ENCODE measurements at places on chromosomes 7 and 10.

GRCh38 chr7:31497516-31497915 lies 16.4 kb upstream of the ITPRID1 start:
- DNase-seq = no peak

DNA sequence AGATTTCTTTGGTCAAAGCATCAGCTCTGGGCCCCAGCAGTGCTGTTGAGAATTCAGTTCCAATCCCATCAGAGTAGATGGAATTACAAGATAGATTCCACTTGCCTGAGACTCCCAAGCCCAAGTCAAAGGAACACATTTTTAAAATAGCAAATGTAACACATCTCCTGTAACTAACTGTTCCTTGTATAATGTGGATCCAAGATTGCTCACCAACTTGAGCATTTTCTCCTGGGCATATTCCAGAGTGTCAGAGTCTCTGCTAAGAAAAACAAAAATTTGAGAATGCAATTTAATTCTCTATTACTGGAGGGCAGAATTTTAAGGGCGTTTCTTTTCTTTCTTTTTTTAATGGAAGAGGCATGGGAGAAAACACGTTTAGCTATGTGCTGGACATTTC lies 136.7 kb downstream of the NEBL start:
- no peak for DNase-seq

- no peak for DNase-seq
Measured at GRCh38 chr7:69738396-69738951, 140.2 kb downstream of the AUTS2 start.

DNA sequence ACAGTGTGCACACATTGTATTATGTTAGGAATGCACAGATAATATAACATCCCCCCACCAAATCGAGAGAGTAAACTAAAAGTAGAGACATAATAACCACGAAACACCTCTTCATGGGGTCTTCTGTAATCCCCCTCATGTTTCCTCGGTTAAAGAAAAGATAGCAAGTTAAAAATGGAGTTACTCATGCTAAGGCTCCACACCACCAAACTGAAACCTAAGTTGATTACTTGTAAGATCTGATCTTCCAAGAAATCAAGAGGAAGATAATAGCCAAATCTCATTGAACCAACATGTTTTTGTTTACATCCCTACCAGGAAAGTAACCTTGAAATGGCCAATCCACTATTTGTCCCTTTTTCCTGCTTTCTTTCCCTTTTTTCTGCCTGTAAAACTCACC lies 11.7 kb upstream of the ETV1 start:
- DNase-seq = no peak

DNA sequence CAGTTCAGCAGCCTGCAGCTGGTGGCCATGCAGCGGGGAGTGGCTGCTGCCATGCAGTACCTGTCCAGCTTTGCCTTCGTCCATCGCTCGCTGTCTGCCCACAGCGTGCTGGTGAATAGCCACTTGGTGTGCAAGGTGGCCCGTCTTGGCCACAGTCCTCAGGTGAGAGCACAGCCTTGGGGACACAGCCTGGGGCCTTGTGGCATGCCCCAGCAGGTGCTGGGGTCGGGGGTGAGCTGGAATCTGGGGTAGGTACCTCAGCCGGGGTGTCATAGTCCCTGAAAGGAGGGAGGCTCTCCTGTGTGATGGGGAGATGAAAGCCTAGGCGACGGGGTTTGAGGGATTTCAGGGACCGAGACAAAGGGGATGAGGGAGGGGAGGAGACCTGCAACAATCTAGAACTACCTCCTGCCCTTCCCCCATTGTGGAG lies 14.1 kb downstream of the EPHB6 start:
- no peak for DNase-seq

- DNase-seq = no peak
Measured at GRCh38 chr10:5679037-5679435, 5.6 kb upstream of the TASOR2 start.

DNA sequence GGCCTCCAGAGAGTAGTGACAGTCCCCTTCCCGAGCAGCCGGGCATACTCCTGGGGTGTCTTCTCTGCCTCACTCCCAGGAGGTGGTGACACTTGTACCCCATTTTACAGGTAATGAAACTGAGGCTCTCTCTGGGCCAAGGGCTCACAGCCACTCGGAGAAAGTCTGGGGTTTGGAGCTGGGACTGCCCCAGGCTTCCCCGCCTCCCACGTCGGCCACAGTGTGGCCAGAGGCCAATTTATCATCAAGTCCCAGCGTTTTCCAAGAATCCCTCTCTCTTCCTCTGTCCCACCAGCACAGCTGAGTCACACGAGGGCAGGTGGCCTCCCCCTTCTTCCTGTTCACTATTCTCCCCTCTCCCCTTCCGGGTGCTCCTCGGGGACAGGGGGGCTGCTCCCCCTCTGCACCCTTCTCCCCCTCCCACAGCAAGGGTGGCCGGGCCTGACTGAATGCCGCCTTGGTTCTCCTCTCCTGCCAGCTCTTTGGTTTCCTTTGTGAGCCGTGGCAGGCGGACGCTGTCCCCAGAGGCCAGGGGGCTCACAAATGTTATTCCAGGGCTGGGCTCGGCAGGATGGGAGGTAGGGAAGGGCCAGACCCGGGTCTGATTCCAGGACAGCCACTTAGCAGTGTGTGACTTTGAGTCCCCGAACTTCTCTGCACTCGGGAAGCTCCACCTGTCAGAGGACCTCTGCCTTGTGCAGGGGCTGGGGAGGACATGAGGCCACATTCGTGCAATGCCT lies 17.7 kb downstream of the CLIP2 start:
- DNase-seq = peak; percentile 21

GRCh38 chr10:10772411-10772810 lies 245.3 kb upstream of the CELF2 start:
- DNase-seq = no peak

DNA sequence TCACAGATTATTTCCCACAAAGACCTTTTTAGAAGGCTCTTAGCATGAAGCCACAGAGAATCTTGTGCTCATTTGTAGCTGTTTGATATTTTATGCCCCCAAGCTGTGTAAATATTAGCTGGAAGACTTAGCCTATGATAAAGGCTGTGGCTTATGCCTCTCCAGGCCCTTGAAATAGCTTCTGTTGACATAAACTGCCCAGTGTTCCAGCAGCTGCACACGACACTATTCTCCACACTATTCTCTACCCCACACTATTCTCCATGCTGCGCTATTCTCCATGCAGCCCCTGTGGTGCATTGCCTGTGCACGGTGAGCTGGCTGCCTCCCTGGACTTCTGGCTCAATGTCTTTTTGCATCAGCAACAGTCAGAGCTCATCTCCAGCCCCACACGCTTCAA lies 13.1 kb downstream of the DDC start:
- DNase-seq = no peak

DNA sequence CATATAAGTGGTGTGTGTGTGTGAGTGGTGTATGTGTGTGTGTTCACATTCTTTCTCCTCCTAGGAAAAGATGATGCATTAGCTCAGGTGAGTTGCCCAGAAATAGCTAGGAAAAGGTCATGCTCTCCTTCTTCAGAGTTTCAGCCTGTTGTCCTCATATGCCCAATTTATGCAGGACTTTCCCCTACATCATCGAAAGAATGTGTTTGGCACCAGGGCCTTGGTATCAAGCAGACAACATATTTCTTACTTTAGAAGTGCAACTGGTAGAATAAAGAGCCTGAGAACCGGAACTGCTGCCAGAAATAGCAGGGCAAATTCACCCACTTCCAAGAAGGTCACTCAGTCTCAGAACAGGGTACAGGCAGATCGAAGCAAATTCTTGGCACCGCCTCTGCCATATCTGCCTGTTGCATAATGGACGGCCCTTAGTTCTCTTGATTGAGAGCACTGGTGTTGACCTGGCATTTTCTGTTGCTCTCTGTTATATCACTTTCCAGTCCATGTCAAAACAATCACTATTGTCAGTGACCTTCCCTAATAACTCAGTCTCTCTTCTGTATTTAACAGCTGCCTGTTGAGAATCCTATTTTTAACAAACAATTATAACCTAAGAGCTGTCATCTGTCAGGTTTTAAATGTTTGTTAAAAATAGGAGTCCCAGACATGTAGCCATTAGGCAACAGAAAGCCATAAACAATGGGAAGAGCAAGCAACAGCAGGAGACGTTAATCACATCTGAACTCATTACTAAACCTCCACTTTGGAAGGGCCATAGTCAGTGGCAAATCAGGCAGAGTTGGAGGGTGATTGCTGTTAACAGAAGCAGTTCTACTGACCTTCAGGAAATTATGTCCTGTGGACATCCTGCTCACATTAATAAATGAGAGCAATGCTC lies 20.7 kb downstream of the ADRB1 start:
- DNase-seq = no peak

DNA sequence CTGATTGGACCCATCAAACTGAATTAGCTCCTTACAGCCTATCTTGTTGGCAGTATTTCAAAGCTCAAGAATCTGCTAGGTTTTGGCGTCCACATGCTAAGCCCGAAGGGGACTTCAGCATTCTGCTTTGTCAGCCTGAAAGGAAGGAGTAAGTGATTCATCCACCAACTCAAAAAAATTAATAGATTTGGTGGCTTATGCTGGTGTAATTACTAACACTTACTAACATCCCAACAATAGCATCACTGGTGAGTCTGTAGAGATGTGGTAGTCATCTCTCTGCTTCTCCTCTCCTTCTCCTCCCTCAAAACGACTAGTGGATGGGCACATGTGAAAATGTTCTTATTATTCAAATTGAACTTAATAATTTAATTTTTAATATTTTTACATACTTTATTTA lies 53.8 kb upstream of the EGR2 start:
- no peak for DNase-seq

- DNase-seq = no peak
Measured at GRCh38 chr7:105198223-105198622, 184.2 kb downstream of the KMT2E start.

DNA sequence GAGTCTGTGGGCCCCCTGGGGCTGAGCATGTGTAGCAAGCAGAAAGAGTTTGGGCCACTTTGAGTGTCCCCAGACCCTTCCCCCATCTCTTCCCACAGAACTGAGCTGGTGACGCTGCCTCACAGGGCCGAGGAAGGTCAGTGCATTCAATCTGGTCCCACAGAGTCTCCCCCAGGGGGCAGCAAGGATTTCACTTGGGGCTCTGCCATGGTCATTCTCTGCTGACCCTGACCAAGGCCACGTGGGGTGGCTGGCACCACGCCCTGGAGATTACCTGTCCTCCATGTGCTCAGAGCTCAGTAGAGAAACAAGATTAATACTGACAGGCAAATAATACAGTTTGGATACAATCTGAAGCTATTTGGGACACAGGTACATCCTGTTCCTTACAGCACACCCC lies 30.2 kb downstream of the ADRA2A start:
- no peak for DNase-seq

DNA sequence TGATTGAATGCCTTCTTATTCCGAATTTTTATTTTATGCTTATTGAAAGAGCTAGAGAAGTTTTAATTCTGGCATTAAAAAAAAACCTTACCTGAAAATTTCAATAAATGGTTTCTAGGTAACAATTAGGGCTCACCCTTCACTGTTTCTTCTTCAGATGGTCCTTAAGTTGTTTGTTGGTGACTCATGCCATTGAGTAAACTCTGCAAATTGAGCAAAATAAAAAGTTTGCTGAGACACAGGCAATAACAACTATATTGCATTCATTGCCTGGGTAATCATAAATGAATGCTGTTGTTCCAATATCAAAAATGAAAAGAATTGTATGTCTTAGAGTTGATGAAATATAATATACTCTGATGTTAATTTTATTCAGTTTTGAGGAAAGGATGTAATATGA lies 300.3 kb downstream of the CDK14 start:
- no peak for DNase-seq

DNA sequence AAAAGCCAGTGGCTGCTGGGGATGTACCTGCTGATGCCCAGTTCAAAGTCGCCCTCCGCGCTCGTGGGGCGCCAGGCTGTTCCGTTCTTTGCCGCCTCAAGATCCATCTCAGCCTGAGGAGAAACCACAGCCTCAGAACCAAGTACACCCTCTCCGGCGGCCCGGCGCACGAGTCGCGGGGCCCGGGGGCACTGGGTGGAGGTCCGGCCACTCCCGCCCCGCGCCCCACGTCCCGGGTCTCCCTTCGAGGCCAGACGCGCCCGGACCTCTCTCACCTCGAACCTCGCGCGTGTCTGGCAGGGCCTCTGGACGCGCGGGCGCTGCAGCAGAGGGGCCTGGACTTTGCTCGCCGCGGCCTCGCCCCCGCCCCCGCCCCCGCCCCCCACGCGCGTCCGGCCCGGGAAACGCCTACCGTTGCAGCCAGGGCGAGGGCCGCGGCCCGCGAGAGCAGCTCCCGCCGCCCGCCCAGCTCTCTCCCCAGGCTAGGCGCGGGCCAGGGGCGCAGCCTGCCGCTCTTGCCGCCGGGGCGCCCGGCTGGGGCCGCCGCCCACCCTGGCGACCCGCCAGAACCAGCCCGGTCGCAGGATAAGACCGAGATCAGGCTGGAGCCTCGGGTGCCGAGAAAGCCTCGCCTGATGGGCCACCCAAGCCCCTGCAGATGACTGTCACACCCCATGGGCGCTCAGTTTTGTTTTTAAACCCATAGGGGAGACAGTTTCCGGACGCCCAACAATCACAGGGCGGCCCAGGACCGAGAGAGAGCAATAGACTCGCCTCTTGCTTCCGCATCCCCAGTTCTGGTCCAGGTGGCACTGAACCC lies at the start of gene ABCB4:
Gene ABCB4 (minus strand): TSS at position 322 of the 820 bp plus-strand sequence. CDS start 215 bp downstream, at position 107.
- DNase-seq = no peak

DNA sequence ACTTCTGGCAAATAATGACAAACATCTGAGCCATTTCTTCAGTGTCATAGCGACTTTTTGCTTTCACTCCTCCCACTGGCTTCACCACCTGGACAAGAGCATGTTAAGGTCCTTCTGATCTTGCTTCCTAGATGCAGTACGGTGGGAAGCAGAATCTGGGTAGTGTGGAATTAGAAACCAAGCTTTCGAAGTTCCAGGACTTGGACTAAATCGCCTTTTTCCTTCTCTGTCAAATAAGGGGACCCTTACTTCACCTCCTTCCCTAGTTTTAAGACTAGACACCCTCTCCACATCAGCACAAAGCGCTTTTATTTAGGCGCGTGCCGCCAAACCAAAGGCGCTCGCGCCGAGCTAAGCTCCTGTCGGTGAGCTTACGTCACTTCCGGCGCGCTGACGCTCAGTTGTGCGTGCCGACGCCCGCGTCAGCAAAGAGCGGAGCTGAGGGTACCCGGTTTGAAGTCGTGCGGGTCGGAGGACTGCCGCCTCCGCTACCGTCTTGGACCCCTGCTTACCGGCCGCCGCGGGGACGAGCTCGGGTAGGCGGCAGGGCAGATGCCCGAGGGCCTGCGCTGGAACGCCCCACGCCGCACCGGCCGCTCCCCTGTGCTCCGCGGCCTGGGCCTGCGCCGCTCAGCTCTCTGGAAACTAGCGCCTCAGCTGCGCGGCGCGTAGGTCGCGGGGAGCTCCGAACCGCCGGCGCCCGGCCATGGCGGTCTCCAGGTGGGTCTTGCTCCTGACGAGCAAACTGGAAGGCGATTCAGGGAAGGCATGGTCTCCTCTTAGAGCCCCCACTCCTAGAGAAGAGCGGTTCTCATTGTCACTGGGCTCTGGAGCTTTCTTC lies at the start of gene BTAF1:
Gene BTAF1 (plus strand): TSS at position 400 of the 841 bp plus-strand sequence. CDS start 307 bp downstream, at position 707.
- DNase-seq = peak; percentile 95

Data from dorsolateral prefrontal cortex (tissue), 122 donors.